ENCODE measurements at places on chromosomes 3 and 15.

GRCh38 chr3:175731543-175731942, 872.4 kb downstream of the NAALADL2 start:
- DNase-seq: no peak

GRCh38 chr15:99763827-99764226, 30.6 kb upstream of the LYSMD4 start:
- DNase-seq: no peak

DNA sequence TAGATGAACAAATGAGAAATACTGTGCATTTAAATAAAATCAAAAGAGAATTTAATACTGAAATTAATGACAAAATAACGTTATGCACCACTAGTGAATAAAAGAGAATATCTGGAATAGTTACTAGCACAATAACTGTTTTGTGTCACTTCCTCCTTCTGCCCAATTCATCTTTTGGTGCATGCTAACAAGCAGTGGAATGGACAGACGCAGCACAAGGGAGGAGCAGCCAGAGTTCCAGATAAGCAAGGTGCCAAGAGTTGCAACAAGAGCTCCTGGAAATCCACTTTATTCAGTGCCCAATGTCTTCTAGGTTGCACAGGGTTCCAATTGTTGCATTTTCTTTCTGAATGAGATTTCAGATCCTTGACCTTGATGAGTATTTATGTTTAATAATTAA, 66.5 kb upstream of the PLXND1 start:
- no peak for DNase-seq

- DNase-seq: no peak
Measured at GRCh38 chr15:67411486-67411885, 109.4 kb upstream of the C15orf61 start.

GRCh38 chr15:78182336-78182700, 33.2 kb downstream of the IDH3A start:
- no peak for DNase-seq

- no peak for DNase-seq
Measured at GRCh38 chr15:90558171-90558573, 28.4 kb downstream of the CRTC3 start.

- DNase-seq: no peak
Measured at GRCh38 chr3:38114052-38114874, 22.7 kb downstream of the ACAA1 start.

- DNase-seq: no peak
Measured at GRCh38 chr3:123054931-123055330, 11.9 kb upstream of the PDIA5 start.

GRCh38 chr3:45084820-45085816, 59.0 kb downstream of the CLEC3B start:
- DNase-seq: no peak

DNA sequence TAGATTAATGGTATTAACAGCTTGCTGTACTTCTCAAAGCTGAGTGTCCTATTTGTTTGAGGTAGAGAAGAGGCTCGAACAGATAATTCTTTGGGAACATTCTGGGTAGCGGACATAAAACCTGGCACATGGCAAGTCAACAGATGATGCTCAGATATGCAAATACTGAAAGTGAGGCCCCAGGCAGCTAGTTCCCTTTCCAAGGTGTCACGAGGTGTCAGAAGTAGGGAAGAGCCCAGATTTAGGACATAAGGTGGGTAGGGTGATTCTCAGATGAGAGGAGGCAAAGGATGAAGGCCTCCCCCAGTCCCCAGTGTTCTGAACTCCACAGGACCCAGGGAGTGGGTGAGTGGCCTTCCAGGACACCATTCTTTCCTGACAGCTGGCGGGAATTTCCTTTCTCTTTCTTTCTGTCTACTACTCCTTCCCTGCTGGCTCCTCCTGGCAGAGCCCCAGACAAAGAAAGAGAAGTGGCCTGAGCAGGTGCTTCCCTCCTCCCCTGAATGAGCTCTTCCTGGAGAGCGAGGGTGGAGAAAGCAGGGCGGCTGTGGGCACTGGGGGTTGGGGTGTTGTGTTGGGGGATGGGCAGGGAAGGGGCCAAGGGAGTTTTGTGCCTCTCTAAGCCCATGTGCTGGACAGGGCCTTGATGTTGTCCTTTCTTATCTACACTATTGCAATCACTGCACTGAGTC, 87.5 kb downstream of the CORO2B start:
- no peak for DNase-seq

- DNase-seq: no peak
Measured at GRCh38 chr15:97652041-97652440, 308.5 kb upstream of the ARRDC4 start.

GRCh38 chr3:48446043-48446424, 503 bp upstream of the ATRIP start:
- DNase-seq: no peak

DNA sequence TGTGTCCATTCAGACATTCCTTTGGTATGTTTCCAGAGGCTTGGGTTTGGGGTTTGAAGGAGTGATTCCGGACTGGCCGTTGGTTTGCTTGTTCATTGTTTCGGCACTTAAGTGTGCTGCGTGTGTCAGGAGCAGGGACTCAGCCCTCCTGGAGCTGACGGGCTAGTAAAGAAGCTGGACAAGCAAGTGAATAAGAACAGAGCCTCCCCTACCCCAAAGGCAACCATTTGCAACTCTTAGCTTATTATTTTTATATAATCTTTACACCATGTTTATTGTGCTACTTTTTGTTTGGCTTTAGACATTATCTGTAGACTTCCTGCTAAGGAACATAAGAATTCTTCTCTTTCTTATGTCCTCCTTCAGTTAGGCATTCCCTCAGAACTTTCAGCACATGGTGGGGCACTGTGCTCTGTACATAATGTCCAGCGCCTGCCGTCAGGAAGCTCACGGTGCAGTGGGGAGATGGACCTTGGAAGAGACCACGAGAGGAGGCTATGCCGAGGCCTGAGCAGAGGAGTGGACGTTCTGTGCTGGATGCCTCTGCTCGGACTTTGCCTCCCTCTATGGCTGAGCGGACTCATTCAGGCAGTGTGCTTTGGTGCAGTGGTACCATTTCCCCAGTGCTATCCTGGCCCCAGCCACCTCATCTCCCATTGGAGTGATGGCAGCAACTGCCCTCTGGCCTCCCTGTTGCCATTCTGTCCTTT, 65.4 kb downstream of the EEFSEC start:
- no peak for DNase-seq

GRCh38 chr3:75237477-75237876, 426.7 kb upstream of the FRG2C start:
- DNase-seq: no peak

DNA sequence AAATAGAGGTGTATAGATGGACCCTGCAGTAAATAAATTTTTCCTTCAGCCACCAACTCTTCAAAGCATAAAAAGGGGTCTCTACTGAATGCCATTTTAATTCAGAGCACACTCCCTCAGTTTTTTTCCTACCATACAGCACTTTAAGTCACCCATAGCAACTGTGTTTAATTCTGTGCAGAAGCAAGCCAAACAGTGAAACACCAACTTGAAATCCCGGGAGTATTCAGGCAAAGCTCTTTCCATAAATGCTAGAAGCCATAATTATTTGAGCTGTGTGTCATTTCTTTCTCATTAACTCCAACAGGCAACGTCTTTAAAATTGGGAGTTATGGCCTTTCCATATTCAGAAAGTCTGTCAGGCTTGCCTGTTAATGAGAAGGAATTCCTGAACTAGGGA, 562.1 kb downstream of the GRM7 start:
- DNase-seq: no peak

- DNase-seq: no peak
Measured at GRCh38 chr3:161069511-161070251, 35.5 kb downstream of the B3GALNT1 start.

- peak; percentile 24 for DNase-seq
Measured at GRCh38 chr3:11379238-11379823, 107.1 kb downstream of the ATG7 start.

DNA sequence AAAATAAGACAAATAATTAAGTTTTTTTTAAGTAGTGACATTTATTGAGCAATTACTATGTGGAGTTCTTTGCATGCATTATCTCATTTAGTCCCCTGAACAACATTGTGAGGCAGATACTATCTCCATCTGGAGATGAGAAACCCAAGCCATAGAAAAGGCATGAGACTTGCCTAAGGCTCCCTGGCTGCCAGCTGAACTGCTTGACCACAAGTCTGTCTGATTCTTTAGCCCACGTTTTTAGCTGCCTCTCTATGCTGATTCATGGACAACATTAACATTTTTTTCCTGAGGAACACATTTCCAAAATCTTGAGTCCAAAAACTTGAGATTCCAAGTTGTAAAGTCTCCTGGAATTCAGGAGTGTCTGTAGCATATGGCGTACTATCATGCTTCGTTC, 263.6 kb upstream of the GOLGA6L4 start:
- DNase-seq: no peak

- no peak for DNase-seq
Measured at GRCh38 chr3:43892526-43892925, 201.8 kb downstream of the ABHD5 start.

GRCh38 chr3:120554812-120555606, 41.1 kb upstream of the NDUFB4 start:
- DNase-seq: no peak

- DNase-seq: no peak
Measured at GRCh38 chr3:196931828-196932587, 10.3 kb downstream of the NCBP2 start.

DNA sequence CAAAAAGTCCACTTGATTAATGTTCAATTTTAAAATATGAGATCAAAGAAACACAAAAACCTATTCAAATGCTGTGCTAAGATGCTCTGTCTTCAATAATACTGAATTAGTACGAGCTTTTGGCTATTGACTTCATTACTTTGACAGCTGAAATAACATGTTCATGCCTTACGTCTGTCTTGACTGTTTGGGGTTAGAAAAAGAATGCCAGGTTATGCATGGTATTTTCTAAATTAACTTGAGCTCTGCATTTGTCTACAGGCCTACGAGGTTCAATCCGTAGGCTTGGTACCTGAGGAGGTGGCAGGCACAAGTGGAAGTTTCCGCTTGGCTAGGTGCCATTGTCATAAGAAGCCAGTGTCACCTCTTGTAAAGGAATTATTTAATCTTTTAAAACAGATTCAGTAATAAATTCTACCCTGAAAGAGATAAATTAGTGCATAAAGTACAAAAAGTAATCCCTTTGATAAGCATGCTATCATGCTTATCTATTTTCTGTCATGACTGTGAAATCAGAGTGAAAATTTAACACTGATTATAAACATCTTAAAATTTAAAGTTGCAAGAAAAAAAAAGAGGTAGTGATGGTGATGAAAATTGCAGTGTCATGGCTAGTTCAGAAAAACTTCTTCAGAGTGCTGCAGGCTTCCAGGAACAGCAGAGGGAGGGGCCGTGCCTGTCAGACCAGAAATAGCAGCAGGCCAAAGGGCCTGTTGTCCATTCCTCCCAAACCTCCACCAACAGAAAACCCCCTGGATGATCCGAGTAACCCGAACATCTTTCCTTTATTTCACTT, 115.7 kb downstream of the ARRDC4 start:
- DNase-seq: no peak

- DNase-seq: no peak
Measured at GRCh38 chr3:186042521-186043202, 66.2 kb downstream of the ETV5 start.

- DNase-seq: no peak
Measured at GRCh38 chr15:64985366-64986033, 4.2 kb downstream of the SPG21 start.

GRCh38 chr3:13006216-13006990, 66.8 kb downstream of the IQSEC1 start:
- no peak for DNase-seq

DNA sequence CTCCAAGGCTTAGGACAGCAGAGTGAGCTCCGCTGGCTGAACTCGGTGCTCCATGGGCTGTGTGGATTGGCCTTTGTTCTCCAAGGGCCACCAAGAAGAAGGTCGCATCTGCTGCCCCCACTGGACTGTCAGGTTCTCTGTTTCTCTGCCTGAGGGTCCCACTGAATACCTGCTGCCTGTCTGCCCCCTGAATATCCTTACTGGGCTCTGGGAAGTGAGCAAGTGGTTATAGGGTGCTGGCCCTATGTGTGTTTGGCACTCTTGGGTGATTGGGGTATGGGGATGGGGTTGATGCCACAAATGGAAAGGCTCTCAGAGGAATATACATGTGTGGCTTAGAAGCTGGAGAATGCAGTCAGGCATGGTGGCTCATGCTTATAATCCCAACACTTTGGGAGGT, 82.3 kb downstream of the THSD4 start:
- DNase-seq: no peak

DNA sequence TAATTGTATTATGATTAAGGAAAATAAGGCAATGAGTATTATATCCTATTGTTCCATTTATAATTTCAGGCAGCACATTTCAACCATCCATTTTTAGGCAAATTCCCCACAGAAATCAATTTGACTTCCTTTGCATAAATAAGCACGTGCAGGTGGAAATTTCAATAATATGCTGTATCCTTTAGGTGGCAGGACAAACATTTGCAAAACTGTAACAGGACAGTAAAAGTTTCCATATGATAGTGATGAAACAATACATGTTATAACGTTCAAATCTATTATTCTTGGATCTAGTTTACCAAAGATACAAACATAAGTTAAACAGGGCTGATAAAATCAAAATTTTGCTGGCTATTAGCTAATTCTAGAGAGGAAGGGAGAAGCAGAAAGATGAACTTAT, 8.5 kb downstream of the UACA start:
- DNase-seq: no peak

DNA sequence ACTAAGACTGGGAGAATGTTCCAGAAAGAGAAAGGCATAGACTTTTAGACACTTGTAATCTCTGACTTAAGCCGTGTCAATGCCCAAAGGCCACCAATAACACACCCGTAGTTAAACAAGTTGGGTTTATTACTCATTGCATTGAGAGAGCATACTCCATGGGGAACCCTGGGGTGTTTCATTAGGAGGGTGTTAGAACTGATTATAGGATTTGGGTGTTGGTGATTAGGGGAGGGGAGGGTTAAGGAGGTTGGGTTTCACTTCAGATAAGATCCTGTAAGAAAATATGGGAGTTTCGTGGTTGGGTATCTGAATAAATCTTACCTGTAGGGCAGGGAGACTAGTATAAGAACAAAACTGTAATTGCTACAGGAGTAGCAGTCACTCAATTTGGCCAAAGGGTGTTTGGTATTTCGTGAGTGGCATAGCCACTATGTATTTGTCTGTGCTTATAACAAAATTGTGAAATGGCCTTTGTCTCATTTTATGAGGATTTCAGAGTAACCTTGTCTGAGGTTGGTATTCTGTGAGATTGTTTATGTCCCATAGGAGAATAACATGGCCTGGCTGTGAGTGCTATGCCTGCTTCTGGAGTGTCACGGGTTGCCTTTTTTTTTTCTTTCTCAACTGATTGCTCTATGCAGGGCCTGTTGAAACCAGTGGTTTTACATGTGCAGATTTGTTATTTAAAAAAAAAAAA, 2.9 kb downstream of the HACD3 start:
- DNase-seq: no peak
